WTC11 (cell line): ENCODE measurements at places on chromosomes 2 and 18. TPM values are rescaled to one million over a fixed set of nuclear protein-coding genes. Genes with fewer than 3 reads are reported as not detected.

Gene CERKL
- 0.14 to 0.24 TPM in 2 of 3 replicates, not detected in the other for total RNA-seq

Gene MOCOS
- total RNA-seq, result 4.2 to 5.3 TPM (median 4.8 TPM) in 3 replicates

Gene GATA6
- total RNA-seq, result 0.15 to 0.21 TPM (median 0.18 TPM) in 3 replicates

Gene TXNDC2
- 0.09 to 0.26 TPM (median 0.14 TPM) in 3 replicates for total RNA-seq

Gene HPCAL1
- 10.5 to 12.4 TPM (median 11.8 TPM) in 3 replicates for total RNA-seq

Gene ASIC4
- 0.79 to 1.0 TPM (median 0.80 TPM) in 3 replicates for total RNA-seq

Gene CCDC93
- 14.0 to 16.9 TPM (median 16.4 TPM) in 3 replicates for total RNA-seq

Gene PPP1R1C
- 3.4 to 8.7 TPM (median 3.7 TPM) in 3 replicates for total RNA-seq

Gene ZNF804A
- total RNA-seq, result not detected in 3 replicates

Gene XIRP2
- 0.32 to 0.87 TPM (median 0.69 TPM) in 3 replicates for total RNA-seq

GRCh38 chr2:8682719-8683667, 1.1 kb downstream of the ID2 start:
- H3K27me3 ChIP-seq, result peaks cover 33% of the 10 kb centered on the region
- peak overlapping the region; percentile 94 for H3K4me3 ChIP-seq
- no peak for DNase-seq
- no peak overlapping the region; the same call in 1 of the 2 replicates for H3K27ac ChIP-seq

GRCh38 chr18:75625966-75626365, 198.5 kb upstream of the SMIM21 start:
- H3K36me3 ChIP-seq, result no peaks in the 10 kb centered on the region
- no peak for DNase-seq
- no peak overlapping the region for H3K4me3 ChIP-seq
- H3K27me3 ChIP-seq, result no peaks in the 10 kb centered on the region; the same call in 1 of the 2 replicates
- no peak overlapping the region for H3K27ac ChIP-seq

- H3K36me3 ChIP-seq, result no peaks in the 10 kb centered on the region
- no peak overlapping the region for H3K4me3 ChIP-seq
- H3K4me1 ChIP-seq, result no peaks in the 10 kb centered on the region
- no peaks in the 10 kb centered on the region for H3K27me3 ChIP-seq
- no peak overlapping the region for H3K27ac ChIP-seq
Observed at GRCh38 chr18:13395577-13395976, 177.0 kb downstream of the LDLRAD4 start.

- H3K4me3 ChIP-seq, result no peak overlapping the region
- peaks cover 8% of the 10 kb centered on the region for H3K4me1 ChIP-seq
- H3K36me3 ChIP-seq, result peaks cover 8% of the 10 kb centered on the region
- H3K27me3 ChIP-seq, result no peaks in the 10 kb centered on the region
- no peak for DNase-seq
- no peak overlapping the region for H3K27ac ChIP-seq
Observed at GRCh38 chr2:22981785-22982184, 403.2 kb upstream of the KLHL29 start.

DNA sequence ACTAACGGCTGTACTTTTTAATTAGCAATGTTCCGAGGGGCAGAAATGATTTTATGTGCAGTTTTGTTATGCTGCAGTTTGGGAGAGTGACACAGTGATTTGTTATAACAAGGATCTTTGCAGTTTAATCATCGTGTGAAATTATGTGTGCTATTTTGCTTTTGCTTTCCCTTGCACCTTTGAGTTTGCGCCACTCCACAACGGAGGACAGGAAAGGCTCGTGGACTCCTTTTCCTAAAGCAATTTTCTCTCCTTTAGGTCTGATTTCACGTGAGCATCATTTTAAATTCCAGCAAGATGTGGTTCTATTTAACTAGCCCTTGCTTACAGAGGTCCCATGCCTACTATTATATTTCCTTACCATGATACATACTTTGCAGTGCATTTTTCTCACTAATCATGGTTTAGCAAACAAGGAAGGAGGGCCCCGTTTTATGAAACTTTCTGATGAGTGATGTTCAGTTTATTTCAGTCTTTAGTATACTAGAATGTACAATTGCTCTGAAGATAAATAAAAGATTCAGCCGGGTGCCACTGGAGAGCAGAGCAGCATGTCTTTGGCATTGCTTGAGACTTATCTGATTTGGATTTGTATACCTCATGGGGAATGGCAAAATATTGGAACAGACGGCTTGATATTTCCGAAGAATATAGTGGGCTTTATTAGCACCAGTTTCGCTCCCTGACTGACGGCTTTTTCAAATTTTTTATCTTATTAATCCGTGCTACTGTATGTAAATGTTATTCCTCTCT, 528.2 kb upstream of the FANCL start:
- no peaks in the 10 kb centered on the region for H3K27me3 ChIP-seq
- peaks cover 30% of the 10 kb centered on the region for H3K4me1 ChIP-seq
- no peak overlapping the region for H3K4me3 ChIP-seq
- H3K27ac ChIP-seq, result no peak overlapping the region

DNA sequence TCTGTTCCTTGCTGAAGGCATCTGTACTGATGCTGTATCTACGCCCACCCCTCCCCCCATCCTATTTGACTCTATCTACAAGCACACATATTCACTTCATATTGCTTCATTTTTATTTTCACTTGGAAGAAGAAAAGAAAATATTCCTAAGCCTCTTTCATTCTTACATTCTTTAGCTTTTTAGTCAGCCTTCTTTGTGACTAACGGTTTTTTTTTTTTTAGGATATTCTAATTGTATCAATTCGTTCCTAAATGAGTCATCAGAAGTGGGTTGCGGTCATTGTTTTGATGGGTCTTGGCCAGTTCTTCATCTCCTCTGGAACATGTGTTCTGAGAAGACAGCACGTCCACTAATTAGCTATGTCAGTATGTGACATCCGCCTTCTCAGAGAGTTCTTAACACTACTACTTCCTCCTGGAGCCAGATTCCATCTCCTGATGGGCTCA, 88.7 kb downstream of the MYO1B start:
- peaks cover 21% of the 10 kb centered on the region for H3K36me3 ChIP-seq
- no peak overlapping the region for H3K4me3 ChIP-seq
- no peak overlapping the region for H3K27ac ChIP-seq
- peaks cover 18% of the 10 kb centered on the region for H3K4me1 ChIP-seq
- DNase-seq, result no peak

GRCh38 chr2:176642074-176642473, 372.8 kb downstream of the MTX2 start:
- DNase-seq, result no peak
- H3K36me3 ChIP-seq, result no peaks in the 10 kb centered on the region; the same call in 1 of the 2 replicates
- no peak overlapping the region for H3K27ac ChIP-seq
- H3K27me3 ChIP-seq, result peaks cover 92% of the 10 kb centered on the region

DNA sequence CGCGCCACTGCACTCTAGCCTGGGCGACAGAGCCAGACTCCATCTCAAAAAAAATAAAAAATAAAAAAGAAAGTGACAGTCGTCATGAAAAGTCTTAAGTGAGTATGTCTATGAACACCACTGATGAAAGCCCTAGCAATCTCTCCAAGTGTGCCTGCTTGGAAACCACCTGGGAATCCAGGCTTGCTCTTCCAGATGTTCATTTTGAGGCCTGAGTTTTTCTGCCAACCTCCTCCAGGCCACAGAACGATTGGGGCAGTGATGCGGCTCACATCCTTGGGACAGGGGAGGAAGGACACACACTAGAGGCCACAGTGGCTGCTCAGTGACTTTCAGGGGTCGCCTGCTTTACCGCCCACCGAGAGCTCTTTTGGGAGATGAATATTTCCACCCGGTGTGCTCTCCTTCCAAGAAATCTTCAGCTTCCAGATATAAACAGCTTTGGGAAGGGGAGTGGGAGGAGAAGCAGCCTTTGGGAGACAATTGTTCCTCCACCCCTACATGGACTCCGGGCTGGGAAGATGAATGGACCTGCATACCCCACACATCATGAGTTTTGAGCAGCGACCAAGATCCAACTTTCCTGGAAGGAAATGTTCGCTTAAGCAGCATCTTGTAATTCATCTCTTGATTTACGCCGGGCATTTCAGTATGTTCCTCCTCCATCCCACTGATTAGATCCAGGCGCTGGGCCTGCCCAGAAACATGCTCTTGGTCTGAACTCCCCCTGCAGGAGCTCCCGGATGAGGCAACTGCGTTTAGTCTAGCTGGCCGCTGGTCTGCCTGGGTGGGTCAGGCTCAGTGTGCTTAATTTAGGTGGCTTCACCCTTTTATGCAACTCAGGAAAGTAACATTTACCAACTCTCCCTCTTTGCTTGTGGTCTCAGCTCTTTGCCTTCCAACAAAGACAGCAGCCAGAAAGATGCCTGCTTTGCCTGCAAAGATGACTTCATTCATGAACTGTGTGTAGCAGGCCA, 6.2 kb upstream of the ARMC9 start:
- peak; percentile 80 for DNase-seq
- peaks cover 33% of the 10 kb centered on the region for H3K4me1 ChIP-seq
- H3K36me3 ChIP-seq, result peaks cover 3% of the 10 kb centered on the region

DNA sequence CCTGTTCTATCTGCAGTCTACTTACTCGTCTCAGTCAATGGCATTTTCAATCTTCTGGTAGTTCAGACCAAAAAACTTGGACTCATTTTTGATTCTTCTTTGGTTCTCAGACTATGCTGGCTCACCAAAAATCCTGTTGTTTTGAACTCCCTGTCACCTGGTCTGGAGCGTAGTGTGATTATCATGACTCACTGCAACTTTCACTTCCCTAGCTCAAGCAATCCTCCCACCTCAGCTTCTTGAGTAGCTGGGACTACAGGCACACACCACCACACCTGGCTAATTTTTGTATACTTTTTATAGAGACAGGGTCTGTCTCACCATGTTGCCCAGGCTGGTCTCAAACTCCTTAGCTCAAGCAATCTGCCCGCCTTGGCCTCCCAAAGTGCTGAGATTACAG, 163.3 kb upstream of the CDH7 start:
- no peaks in the 10 kb centered on the region for H3K36me3 ChIP-seq
- H3K4me3 ChIP-seq, result no peak overlapping the region
- no peak overlapping the region for H3K27ac ChIP-seq
- no peak for DNase-seq
- peaks cover 4% of the 10 kb centered on the region for H3K4me1 ChIP-seq
- no peaks in the 10 kb centered on the region for H3K27me3 ChIP-seq

- H3K4me1 ChIP-seq, result peaks cover 9% of the 10 kb centered on the region
- DNase-seq, result no peak
- no peak overlapping the region for H3K27ac ChIP-seq
- no peaks in the 10 kb centered on the region for H3K36me3 ChIP-seq
- H3K4me3 ChIP-seq, result no peak overlapping the region
Observed at GRCh38 chr18:31990823-31991222, 27.8 kb upstream of the RNF125 start.

- H3K4me1 ChIP-seq, result no peaks in the 10 kb centered on the region
- no peaks in the 10 kb centered on the region for H3K27me3 ChIP-seq
- DNase-seq, result no peak
Observed at GRCh38 chr18:62697636-62698035, 17.7 kb upstream of the PHLPP1 start.

GRCh38 chr2:232333361-232334135, 45.0 kb upstream of the ALPP start:
- no peak overlapping the region for H3K4me3 ChIP-seq
- H3K4me1 ChIP-seq, result no peaks in the 10 kb centered on the region; the same call in 1 of the 2 replicates
- DNase-seq, result peak; percentile 67
- H3K27me3 ChIP-seq, result no peaks in the 10 kb centered on the region
- H3K36me3 ChIP-seq, result no peaks in the 10 kb centered on the region

DNA sequence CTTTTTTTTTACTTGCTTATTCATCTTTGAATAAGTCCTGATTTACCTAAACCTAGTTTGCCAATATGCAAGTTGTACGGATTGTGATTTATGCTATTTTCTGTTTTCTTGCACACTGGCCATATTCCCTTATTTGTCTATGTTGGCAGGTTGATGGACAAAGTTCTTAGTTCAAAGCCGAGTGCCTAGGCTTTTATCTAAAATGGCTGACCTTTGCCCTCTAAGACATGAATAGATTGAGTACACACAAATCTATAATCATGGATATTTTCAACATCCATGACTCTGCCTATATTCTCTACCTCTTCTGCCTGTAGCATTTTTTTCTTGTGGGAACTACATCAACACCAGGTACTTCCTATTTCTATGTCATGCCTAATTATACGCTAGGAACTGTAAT, 171.7 kb downstream of the TMEFF2 start:
- no peaks in the 10 kb centered on the region for H3K27me3 ChIP-seq
- H3K27ac ChIP-seq, result no peak overlapping the region
- peaks cover 32% of the 10 kb centered on the region for H3K4me1 ChIP-seq
- DNase-seq, result no peak
- no peaks in the 10 kb centered on the region for H3K36me3 ChIP-seq

GRCh38 chr18:50862401-50862800, 16.5 kb upstream of the ME2 start:
- peaks cover 2% of the 10 kb centered on the region; the same call in 1 of the 2 replicates for H3K27me3 ChIP-seq
- H3K4me3 ChIP-seq, result no peak overlapping the region
- no peaks in the 10 kb centered on the region for H3K4me1 ChIP-seq
- no peak for DNase-seq
- no peaks in the 10 kb centered on the region for H3K36me3 ChIP-seq

DNA sequence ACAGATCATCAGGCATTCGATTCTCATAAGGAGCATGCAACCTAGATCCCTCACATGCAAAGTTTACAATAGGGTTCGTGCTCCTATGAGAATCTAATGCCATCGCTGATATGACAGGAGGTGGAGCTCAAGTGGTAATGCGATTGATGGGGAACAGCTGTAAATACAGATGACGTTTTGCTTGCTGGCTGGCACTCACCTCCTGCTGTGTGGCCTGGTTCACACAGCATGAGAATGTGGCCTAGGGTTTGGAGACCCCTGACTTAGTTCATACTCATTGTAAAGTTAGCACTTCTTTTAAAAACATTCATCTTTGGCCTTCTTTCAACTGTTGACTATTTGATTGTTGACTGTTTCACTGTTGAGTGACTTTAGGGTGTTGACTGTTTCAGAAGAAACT, 8.7 kb upstream of the CHMP1B start:
- no peak for DNase-seq
- peaks cover 7% of the 10 kb centered on the region for H3K4me1 ChIP-seq
- no peaks in the 10 kb centered on the region for H3K36me3 ChIP-seq
- no peak overlapping the region for H3K4me3 ChIP-seq
- H3K27ac ChIP-seq, result no peak overlapping the region
- no peaks in the 10 kb centered on the region for H3K27me3 ChIP-seq

DNA sequence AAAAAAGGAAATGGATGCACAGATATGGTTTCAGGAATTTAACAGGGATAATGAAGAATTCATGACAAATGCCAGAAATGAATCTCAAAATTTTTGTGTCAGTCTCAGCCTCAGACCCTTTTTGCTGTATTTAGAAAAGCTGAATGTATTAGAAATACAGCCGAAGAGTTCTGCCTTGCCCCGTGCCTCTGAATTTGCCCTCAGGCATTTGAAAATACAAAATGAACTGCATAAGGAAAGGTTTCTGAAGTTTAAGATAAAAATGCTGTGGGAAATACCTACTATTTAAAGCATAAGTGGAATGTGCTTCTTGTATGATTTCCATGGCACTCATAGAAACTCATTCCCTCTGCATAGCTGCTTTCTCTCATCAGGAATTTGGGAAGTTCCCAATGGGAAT, 1580.6 kb downstream of the DPP10 start:
- DNase-seq, result no peak
- H3K4me1 ChIP-seq, result no peaks in the 10 kb centered on the region
- no peak overlapping the region for H3K27ac ChIP-seq
- H3K4me3 ChIP-seq, result no peak overlapping the region

DNA sequence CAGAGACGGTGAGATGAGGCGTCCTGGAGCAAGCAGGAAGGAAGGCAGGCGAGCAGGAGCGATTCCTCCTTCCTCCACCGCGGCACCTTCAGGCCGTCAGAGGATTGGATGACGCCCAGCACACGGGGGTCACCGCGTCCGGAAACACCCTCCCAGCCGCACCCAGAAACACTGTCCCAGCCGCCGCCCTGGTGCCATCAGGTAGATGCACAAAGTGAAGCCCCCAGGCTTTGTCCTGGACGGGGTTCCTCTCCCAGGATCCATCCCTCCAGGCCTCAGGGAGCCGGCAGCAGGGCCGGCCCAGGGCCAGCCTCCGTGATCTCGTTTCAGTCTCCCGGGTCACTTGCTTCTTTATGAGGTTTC, 31.5 kb downstream of the RTP5 start:
- no peak for DNase-seq
- peaks cover 34% of the 10 kb centered on the region for H3K4me1 ChIP-seq
- peak overlapping the region; percentile 94 for H3K27ac ChIP-seq
- peaks cover 6% of the 10 kb centered on the region; the same call in 1 of the 2 replicates for H3K36me3 ChIP-seq

- peaks cover 6% of the 10 kb centered on the region; the same call in 1 of the 2 replicates for H3K27me3 ChIP-seq
- no peak overlapping the region for H3K4me3 ChIP-seq
- DNase-seq, result no peak
Observed at GRCh38 chr2:199261239-199261638, 196.5 kb downstream of the SATB2 start.
